Ureter (tissue), 1 donor: ENCODE measurements at places on chromosomes 11 and 22.

DNA sequence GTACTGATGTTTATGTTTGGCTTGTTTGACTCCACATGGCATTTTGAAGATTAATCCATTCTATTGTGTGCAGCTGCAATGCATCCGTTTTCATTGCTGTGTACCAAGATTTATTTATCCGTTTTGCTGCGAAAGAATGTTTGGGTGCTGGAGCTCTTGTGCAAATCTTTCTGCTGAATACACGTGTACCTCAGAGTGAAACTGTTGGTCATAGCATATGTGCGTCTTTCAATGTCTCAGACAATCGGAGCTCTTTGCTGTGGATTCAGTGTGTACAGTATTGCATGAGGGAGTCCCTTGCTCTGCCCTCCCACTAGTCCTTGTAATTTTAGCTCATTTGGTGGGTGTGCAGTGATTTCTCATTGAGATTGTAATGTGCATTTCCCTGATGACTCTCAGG lies 545.4 kb downstream of the TBC1D22A start:
- DNase-seq: peak; percentile 27

GRCh38 chr11:121763526-121763925 lies 310.8 kb upstream of the SORL1-AS1 start:
- no peak for DNase-seq

DNA sequence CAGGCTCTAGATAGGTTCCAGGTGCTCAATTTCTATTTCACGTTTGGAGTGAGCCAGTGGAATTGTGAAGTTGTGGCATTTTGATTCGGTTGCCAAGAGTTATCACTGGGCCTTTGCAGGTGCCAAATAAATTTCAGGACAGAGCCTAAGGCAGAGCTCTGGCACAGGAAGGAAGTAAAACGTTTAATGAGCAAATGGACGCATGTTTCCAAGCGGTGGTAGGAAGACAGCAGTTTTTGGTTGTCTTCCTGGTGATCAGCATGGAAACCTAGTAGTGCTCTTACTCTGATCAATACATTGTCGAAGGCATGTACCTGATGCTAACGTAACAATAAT lies 452 bp downstream of the BIRC3 start:
- DNase-seq: no peak

GRCh38 chr11:103624708-103625623 lies 411.5 kb upstream of the DDI1 start:
- DNase-seq: no peak

DNA sequence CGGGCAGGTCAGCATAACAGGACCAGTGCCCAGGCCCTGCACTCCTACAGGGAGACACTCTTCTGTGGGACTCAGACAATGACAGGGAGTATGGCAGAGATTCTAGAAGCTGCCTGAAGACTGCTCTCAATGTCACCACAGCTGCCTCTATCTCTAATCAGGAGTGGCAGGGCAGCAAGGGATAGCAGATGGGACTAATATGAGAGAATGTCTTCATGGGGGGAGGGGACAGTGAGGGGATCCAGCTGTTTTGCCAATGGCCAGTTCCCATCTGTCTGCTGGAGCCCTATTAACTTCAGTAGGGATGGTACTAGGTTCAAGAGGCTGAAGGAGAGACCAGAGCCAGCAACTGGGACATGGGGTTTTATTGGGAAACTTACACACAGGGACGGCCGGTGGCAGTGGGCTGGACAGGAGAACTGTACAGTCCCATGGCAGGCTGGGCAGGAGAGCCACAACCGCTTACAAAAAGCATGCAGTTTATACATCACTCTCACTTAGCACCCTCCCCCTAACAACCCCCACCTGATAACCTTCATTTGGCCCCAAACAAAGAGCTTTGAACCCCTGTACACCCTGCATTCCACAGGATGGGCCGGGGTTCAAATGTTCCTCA lies 2.5 kb upstream of the CD82 start:
- DNase-seq: no peak

DNA sequence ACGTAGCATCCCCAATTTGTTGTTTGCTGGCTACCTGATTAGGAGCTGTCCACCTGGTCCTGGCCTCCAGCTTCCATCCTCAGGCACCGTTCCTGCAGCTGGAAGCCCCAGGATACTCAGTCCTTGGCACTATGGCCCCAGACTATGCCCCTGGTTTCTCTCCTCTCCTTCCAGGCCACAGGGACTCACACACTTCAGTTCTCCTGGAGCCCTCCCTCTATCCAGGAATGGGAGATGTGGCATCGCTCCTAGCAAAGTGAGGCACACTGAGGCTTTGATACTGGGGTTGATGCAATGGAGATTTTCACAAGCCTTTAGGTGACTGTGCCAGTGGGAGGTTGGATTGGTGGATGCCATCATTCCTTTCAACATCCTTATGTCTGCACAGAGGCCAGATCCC lies 142.8 kb upstream of the B3GAT1 start:
- DNase-seq: peak; percentile 4

DNA sequence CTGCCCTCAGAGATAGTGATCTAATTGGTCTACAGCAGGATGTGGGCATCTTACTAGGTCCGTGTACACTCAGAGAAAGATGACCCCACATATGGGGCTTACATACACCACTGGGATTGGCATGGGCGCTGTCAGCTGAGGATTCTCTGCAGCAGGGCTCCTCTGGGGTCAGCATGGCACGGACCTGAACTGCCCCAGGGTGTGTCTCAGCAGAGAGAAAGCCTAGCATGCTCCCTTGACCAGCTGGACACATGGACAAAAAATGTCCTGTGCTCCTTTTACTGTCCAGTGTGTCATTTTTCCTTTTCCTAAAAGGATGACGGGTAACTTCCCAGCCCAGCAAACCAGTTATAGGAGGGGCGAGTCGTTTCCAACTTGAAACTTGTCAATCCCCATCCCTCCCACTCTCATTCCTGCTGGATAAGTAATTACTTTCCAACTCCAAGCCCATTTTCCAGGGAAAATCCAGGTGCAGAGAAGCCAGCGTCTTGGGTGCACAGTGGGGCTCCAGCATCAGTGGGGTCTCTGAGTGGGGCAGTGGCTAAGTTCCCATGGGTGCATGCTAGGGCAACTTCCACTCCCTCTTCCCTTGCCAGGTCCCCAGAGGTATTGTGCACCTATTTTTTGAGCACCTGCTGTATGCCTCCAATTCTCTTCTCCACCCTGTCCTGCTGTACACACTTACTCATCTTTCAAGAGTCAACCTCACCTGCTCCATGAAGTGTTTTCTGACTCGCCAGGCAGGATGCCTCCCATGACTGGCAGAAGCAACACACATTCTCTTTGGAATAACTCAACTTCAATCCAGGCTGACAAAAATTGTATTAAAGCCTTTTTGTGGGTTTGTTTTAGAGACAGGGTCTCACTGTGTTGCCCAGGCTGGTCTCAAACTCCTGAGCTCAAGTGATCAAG lies 5.0 kb downstream of the VSTM5 start:
- DNase-seq: no peak
